Activated CD8-positive, alpha-beta memory T cell treated with anti-CD3 and anti-CD28 coated beads, Interleukin-2, amount 10 ng/mL, durations not matched to agents 7 days and 5 days (primary cell): ENCODE measurements at places on chromosomes 2 and 18. TPM values are rescaled to one million over a fixed set of nuclear protein-coding genes. Genes with fewer than 3 reads are reported as not detected.

Gene ATOH8
- 0.40 TPM for total RNA-seq

DNA sequence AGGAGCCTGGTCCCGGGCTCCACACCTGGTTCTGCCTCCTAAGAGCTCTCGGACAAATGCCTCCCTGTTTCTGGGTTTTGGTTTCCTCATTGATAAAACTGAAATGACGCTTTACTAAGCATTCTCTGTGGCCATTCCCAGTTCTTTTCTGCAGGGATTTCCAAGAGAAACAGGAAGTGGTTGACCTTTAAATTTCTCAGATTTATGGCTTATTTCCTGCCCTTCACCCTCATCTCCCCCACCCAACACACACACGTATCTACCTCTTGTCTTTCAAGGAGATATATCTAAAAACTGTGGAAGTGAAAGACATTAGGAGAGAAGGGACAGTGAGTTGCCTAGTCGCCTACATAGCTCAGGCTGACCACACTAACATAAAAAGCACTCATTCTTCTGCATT, 53.0 kb downstream of the PIEZO2 start:
- DNase-seq, result no peak

DNA sequence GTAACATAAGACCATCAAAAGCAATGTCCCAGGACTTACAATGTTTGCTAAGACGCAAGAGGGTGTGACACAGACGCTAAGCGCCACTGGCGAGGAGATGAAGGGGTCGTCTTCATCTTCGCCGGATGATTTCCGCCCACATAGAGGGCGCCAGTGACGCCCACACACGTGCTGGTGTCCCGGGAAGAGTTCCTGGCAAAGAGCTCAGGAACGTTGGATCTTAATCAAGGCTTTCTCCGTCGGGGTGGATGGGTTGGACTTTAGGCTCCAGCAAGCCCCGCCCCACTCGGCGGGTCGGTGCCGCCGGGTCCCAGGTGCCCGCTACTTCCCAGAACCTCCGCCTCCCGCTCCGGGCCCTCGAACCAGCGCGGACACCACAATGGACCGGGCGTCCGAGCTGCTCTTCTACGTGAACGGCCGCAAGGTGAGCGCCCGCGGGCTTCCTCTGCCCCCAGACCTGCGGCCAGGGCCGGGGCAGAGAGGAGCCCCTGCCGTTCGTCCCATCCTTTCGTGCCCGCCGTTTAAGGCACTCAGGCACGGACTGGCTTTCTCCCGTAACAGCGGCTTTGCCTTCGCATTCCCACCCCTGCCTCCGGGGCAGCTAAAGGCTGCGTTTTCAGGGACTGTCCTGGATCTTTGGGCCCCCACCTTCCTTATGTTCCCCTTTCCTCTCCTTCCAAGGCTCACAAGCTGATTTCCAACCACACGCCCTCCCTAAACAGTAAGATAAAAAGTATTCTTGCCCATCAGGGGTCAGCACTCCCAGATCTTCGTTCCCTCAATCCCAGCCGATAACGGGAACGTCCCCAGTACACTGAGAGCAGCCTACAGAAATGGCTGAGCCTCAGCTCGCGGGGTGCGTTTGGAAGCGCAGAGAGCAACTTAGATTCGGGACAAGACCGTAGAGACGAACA, at the start of gene AOX1:
Gene AOX1, plus strand, starts transcription at position 285 of the 914 bp plus-strand sequence. Its CDS starts 95 bp downstream, at position 380.
- DNase-seq, result no peak

GRCh38 chr2:118861731-118862130, 14.3 kb upstream of the EN1 start:
- DNase-seq, result no peak

Gene RAX
- not detected for total RNA-seq

Gene ALLC
- not detected for total RNA-seq

DNA sequence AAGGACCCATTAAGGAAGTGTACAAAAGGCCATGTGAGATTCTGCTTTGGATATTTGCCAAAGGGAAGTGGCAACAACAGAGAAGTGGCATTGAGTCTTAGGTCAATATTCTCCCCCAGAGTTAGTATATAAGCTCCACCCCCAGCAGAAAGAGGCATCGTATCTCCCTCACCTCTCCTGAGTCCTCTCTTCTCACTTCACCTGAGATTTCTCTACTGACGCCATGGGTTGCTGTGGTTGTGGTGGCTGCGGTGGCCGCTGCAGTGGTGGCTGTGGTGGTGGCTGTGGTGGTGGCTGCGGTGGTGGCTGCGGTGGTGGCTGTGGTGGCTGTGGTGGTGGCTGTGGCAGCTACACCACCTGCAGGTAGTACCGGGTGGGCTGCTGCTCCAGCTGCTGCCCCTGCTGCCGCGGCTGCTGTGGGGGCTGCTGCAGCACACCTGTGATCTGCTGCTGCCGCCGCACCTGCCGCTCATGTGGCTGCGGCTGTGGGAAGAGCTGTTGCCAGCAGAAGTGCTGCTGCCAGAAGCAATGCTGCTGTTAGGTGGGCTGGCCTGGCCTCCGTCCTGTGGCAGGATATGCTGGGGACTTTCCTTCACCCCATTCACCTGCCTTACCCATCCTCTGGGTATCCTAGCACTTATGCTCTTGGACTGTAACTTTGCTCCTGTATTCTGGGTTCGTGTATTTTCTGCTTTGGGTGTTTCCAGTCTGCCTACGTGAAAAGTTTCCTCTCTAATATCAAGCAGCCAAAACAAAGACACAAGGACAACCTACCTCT, 5.9 kb downstream of the SCYGR3 start:
- DNase-seq, result no peak

Gene ATG16L1
- 63.8 TPM for total RNA-seq

DNA sequence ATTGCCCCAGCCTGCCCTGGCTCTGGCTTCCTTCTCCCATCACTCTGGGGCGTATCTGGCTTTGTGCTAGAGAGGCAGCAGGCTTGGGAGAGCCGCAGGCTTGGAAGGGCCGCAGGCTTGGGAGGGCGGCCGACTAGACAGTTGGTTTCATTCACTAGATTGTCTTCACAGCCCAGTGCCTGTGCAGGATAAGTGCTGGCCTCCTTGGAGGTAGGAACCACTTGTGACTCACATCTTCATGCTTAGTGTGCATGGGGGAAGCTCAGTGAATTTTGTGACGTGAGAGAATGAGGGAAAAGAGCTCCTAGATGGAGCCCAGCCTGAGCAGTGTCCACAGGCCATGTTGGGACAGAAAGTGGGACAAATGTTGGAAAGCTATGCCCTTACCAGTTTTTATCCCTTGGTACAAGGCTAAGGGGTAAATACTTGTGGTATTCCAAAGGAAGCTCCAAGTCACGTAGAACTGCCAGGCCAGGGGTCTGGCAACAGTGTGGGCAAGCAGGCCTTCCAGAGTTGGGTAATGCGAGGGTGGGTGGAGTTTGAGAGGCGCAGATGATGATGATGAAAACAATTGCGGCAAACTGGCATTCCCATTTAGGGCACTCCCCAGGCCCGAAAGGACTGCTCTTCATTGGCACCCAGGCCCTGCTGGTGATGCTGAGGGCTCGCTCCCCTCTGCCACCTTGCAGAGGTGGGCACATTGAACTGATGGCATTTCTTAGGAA, 100.1 kb downstream of the DDX1 start:
- DNase-seq, result no peak

Gene SULT1C3
- not detected for total RNA-seq

GRCh38 chr2:150620416-150620815, 132.9 kb upstream of the RND3 start:
- no peak for DNase-seq

DNA sequence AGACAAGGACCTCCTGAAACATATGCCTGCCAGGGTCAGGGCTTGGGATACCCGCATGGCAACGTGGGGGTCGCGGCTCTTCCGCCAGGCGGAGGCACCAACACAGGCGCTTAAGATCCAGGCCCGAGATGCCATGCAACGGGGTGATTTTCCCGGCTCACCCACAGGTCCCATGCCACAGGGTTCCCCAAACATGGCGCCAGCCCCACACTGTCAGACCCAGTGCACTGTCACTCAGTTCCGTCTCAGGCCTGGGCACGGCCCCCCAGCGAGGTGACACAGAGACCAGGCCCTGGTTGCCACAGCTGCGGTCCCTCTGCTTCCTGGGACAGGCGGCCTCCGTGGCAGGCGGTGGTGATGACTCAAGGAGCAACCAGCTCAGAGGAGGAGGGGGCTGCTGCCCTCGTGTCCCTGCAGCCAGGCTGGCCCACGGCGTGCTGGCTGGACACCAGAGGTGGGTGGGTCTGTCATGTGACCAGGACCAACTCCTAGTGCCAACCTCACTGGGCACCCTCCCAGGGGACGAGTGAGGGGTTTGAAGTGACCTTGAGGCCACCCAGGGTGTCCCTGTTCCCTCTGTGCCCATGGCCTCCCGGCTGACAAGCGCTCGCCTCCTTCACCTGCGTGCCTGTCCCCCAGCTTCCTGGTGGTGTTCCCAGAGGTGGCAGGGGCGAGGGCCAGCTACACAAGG, 4.9 kb downstream of the PDCD1 start:
- DNase-seq, result no peak

GRCh38 chr18:10152475-10152874, 238.7 kb downstream of the VAPA start:
- DNase-seq, result no peak

Gene PPP4R1
- total RNA-seq, result 30.3 TPM

DNA sequence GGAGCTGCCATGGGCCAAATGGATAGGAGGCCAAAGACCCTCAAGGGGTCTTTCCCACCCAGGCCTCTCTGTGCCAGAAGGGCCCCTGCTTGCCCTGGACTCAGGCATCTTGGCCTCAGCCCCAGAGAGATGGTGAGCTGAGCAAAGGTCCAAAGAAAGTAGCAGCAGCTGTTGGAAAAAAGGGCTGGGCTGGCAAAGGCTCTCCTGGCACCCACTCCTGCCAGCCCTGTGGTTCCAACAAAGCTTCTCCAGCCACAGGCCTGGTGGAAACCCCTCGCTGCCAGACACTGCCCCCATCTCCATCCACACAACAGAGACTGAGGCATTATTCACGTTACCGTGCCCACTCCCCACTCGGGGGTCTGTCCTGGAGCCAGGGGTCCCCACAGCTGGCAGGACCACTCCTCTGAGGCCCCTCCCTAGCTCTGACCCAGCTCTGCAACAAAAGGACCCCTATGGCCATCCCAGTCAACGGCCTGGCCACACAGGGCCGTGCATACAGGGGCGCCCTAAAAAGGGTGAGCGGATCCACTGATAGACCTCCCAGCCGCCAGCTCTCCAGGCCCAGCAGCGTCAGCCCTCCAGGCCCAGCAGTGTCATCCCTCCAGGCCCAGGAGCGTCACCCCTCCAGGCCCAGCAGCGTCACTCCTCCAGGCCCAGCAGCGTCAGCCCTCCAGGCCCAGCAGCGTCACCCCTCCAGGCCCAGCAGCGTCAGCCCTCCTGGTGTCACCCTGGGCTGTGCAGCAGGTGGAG, 10.1 kb downstream of the BIN1 start:
- DNase-seq, result no peak

Gene ERBB4
- total RNA-seq, result not detected

- DNase-seq, result no peak
These were observed 156.8 kb downstream of the CELF4 start for GRCh38 chr18:37408676-37409265.

DNA sequence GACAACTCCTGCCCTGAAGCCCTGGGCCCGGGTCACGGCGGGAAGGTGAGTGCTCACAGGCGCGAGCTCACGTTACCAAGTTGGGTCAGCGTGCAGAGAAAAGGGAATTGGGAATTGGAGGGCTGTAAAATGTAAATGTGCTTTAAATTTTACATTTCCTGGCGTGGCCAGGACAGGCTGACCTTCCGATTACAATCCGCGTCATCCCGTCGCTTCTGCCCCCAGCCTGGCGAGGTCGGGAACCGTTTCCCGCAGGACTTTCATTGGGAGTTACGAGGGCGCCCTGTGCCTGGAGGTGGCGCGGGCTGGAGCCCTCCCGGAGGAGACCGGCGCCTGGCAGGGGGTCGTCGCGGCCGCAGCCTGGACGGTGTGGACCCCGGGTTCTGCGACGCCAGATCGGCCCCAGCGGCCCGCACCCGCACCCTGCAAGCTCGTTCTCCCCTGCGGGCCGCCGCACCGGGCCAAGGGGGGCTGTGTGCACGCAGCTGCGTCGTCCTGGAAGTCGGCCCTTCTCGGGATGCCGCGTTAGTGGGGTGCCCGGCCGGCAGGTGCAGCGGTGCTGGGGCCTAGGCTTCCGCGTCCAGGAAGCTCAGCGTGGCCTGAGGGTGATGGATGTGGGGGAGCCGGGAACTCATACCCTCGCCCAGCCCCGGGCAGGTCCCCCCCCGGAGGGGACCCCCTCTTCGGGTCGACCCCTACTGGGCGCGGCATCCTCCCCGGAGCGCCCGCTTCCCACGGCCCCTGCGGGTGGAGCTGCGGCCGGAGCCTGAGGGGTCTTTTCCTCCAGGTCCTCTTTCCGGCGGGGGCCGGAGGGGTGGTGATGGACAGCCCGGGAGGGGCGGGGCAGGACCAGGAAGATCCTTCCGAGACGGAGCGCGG, 63.9 kb downstream of the LRRFIP1 start:
- DNase-seq, result no peak

GRCh38 chr2:167190053-167190452, 301.8 kb downstream of the XIRP2 start:
- DNase-seq, result no peak

DNA sequence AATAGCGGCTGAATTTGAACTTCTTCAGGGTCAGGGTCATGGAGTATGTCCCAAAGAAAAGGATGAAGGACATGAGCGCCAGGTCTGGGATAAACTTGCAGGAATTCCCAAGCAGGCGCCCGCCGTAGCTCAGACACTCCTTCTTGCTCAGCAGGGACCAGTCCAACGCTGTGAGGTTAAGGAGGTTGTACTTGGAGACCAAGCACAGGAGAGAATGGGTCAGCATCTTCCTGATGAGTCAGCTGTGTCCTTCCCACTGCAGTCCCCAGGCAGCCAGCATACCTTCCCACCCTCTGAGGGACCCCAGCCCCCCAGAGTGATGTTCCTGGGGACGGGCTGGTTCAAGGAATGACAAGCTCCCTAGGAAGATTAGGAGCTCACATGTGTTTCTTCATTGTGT, 40.9 kb downstream of the MTHFD2 start:
- DNase-seq, result no peak

DNA sequence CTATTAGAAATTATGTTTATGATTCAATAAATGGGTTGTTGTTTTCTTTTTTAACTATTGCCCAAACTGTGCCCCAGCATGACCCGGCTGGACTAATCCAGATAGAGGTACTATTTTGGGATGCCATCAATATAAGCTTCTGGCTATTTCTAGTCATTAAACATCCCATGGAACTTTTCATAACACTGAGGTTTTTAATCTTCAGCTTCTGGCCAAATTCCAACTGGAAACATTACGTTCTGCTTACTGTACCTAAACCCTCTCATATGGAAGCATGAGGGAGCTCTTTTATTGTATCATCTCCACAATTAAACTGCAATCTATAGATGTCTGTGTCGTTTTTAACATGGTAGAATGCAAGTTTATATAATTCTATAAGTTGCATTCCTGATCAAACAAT, 674.7 kb downstream of the ARHGAP15 start:
- DNase-seq, result no peak

- DNase-seq, result no peak
These were observed 411.8 kb downstream of the MTX2 start for GRCh38 chr2:176680916-176681516.

Gene CYRIA
- total RNA-seq, result 1.7 TPM

- no peak for DNase-seq
These were observed 35.7 kb downstream of the CELF4 start for GRCh38 chr18:37529863-37530262.

Gene SLC11A1
- 0.35 TPM for total RNA-seq

DNA sequence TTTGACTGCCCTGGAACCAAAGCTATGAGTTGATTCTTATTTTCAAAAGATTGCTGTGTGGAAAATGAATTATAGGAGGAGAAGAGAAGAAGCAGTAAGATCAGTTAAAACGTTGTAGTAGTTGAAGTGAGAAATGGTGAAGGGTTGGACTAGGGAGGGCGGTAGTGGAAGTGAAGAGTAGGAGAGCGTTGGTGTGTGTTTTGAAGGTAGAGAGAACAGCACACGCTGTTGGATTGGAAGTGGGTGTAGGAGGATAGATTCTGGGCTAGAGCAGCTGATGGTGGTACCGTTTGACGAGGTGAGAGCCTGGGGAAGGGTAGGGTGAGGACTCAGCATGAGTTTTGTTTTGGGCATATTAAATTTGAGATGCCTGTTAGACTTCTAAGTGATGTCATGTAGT, 18.4 kb downstream of the RIOK3 start:
- DNase-seq, result no peak
